Stimulated activated CD8-positive, alpha-beta memory T cell treated with anti-CD3 and anti-CD28 coated beads, Interleukin-7, amount 100 ng/mL, for 1 hour (primary cell): ENCODE measurements at places on chromosomes 5 and 9.

DNA sequence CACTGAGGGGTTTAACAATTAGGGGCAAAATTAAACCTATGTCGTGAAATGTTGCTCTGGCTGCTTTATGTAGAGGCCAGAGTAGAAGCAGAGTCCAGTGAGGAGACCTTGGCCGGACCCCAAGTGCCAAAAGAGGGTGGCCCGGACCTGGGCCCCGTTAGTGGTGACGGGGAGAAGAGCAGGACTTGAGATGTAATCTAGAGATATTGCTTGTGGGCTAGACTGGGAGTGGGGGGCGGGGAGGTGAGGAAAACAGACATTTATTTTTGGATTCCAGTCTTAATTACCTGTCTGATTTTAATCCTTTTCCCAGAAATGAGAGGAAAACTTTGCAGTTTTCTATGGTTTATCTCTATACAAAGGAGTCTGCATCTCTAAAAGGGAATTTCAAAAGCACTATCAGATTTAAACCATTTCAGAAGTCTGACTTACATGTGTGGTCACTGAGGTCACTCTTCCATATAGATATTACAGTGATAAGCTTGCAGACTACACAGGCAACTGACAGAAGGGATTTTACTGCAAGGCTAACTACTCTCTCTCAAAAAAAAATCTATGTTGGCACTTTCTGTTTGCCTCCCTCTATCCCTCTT lies 108.1 kb downstream of the MED27 start:
- no peak for DNase-seq

GRCh38 chr5:36561601-36562000 lies 44.8 kb upstream of the SLC1A3 start:
- no peak for DNase-seq

GRCh38 chr5:68332080-68332451 lies 116.5 kb downstream of the PIK3R1 start:
- no peak for DNase-seq

DNA sequence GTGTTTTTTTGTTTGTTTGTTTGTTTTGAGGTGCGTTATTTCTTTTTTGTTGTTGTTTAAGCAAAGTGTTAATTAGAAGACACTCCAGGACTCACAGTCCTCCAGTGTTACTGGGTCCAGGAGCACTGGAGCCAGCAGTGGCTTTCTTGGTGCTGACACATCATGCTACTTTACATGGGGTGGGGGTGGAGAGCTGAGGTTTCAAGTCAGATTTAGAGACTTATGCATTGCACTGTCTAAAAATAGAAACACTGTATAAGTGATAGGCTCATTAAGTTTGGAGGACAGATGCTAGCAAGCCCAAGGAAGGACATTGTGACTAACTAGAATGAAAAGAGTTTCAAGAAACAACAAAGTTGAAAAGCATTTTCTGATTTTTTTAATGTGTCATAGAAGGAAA lies 2209.2 kb downstream of the MAT2B start:
- DNase-seq: no peak
